Right forelimb (tissue), 1 donor: ENCODE measurements at places on chromosomes 16 and 17.

GRCh38 chr16:8258523-8258922 lies 331.8 kb downstream of the TMEM114 start:
- DNase-seq = no peak

DNA sequence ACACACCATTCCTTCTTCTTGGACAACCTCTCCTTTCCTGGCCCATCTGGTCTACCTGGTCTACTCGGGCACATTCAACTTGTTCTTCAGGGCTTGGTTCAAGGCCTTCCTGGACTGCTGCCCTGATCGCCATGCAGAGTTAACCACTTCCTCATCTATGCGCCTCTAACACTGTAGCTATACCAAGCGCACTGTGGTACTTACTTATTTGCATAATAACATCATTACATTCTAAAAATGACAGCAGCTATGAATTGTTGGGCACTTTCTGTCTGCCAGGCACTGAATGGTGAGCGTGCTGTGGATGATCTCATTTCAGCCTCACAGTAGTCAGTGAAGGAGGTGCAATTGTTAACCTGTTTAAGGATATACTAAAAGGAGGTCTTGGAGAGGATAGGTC lies 66.9 kb upstream of the SDK2 start:
- no peak for DNase-seq

- no peak for DNase-seq
These were observed 342.3 kb downstream of the SNX29 start for GRCh38 chr16:12318661-12319427.

- DNase-seq = no peak
These were observed 21.7 kb downstream of the FOXN1 start for GRCh38 chr17:28527859-28528258.

- no peak for DNase-seq
These were observed 202.9 kb upstream of the IRX3 start for GRCh38 chr16:54489225-54490111.

DNA sequence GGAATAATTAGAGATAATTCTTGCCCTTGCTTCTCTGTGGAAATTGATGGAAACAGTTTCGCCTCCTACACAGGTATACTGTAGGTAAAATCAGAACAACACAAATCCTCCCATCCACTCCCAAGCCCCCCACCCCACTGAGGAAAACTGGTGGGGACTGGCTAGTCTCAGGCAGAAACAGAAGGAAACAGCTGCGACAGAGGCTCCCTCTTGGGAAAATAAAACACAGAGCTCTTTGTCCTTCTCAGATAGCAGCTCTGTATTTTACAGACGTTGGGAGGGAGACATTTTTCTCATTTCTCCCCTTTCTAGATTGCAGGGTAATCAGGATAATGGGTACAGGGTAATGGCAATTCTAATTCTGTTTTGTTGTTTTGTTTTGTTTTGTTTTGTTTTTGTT lies 1.1 kb downstream of the SLFN13 start:
- DNase-seq = no peak

DNA sequence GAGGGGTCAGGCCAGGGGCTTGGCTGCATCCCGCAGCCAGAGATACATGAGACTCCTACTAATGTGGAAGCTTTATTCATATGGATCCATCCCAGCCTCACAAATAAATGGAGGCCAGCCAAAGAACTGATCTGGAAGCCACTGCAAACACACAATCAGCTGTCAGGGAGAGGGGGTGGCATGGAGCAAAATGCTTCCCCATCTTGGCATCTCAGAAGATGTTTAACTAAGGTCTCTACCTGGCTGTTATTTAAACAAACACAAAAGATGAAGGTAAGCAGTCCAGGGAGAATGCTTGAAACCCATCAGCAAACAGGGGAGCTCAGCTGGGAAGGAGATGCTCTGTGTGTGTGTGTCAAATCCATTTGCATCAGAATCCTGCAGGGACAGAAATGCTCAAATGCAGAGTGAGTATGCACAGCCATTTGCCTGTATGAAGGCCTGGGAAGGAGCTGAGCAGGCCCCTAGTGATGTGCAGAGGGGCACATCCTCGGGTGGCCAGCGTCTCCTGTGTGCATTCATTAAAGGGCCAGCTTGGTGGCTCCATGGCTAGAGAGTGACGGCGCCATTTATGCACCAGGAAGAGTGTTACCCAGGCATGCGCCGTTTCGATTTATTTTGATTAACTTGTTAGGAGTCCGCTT lies 34.2 kb upstream of the IRX3 start:
- no peak for DNase-seq
